Kidney (tissue), 22 donors: ENCODE measurements at places on chromosomes 3 and 15. TPM values are rescaled to one million over a fixed set of nuclear protein-coding genes. Genes with fewer than 3 reads are reported as not detected.

The LMAN1L gene
- not detected for polyA plus RNA-seq

The AGBL1 gene
- polyA plus RNA-seq = not detected

The IMPDH2 gene
- polyA plus RNA-seq = 99.9 TPM

The NR2E3 gene
- not detected for polyA plus RNA-seq

The ST8SIA2 gene
- not detected for polyA plus RNA-seq

The NAALADL2 gene
- 2.0 TPM for polyA plus RNA-seq

The IL20RB gene
- polyA plus RNA-seq = not detected

The NEK10 gene
- polyA plus RNA-seq = 1.0 TPM

The NRG4 gene
- polyA plus RNA-seq = 1.5 TPM

The GUCA1C gene
- 2.7 TPM for polyA plus RNA-seq
